ENCODE measurements at places on chromosomes 3 and 15.

DNA sequence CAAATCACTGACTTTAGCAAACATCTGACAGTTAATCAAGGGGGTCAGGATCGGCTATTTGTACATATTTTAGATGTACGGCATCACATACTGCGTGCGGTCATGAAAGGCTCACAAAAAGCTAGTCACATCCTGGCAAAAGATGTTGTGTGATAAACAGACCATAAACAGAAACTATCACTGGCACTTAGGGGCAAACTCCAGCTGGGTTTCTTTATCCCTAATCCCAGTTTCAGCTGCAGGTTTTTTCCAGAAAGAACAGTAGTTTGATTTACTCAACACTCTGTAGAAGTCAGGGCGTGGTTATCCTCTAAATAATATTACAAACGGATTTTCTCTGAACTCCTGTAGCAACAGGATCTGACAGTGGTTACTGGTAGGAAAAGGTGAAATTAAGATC, 112.4 kb upstream of the BHLHE40 start:
- peak; percentile 82 for DNase-seq

GRCh38 chr3:127177226-127177625, 15.7 kb upstream of the PRR23E start:
- DNase-seq: no peak

GRCh38 chr15:73849641-73850040, 23.7 kb upstream of the TBC1D21 start:
- no peak for DNase-seq

- no peak for DNase-seq
These were observed 61.4 kb downstream of the UMPS start for GRCh38 chr3:124791639-124792151.

- no peak for DNase-seq
These were observed 140.9 kb downstream of the NLGN1 start for GRCh38 chr3:173538410-173538809.

GRCh38 chr3:38100498-38100897, 36.4 kb downstream of the ACAA1 start:
- DNase-seq: no peak
